ENCODE measurements at places on chromosomes 11 and 22.
A peak's percentile ranks its signal among the peaks of the same experiment; 100 is the strongest.

GRCh38 chr11:64216879-64217278, 9.1 kb downstream of the TRPT1 start:
- no peak for DNase-seq

GRCh38 chr11:85316967-85317366, 310.2 kb downstream of the DLG2 start:
- no peak for DNase-seq

GRCh38 chr11:76704171-76704948, 33.8 kb upstream of the LRRC32 start:
- DNase-seq, result no peak

DNA sequence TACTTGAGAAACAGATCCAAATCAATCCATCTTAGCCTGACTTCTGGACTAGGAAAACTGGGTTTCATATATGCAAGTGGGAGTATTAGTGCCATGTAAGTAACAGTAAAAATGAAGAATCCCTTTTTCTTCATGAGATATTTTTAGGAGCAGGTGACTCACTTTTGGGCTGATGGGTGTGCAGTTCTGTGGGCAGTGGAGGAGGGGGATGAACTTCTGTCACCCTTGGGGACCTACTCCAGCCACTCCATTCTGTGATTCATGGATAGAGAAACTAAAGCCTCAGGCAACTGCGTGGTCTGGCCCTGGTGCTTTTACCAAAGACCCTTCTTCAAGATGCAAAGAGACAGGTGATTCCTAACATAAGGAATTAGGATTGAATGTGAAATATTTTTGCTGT, 208.6 kb upstream of the NARS2 start:
- DNase-seq, result no peak

DNA sequence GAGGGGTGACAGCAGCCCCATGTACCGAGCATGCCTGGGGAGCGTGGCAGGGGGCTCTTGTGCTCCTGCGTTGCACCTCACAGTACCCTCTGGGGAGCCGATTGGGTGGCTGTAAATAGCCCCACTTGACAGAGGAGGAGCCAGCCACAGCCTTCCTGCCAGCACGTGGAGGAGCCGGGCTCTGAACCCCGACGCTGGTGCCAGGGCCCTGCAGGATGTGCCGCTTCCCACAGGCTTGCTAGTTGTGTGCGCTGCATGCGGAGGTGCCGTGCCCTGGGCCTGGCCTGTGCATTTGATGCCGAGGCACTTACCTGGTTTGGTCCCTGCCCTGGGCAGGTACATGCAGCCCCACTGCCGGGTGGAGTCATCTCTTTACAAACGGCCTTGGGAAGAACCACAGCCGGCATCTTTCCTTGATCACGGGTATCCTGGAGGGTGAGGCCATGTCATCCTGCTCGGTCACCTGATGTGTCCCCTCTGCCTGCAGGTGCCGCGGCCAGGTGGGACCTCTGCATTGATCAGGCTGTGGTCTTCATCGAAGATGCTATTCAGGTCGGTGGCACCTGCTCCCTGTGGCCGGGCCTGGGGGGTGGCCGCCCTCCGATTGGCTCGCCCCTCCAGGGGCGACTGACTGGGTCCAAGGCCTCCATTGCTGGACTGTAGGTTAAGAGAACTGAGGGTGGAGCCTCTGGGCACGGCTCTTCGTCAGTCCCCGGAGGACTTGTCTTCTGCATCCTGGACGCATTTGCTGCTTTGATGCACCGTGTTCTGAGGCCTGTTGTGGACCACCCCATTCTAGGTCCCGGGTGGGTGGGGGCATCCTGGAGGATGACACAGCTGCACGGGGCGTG, 5.0 kb downstream of the TPCN2 start:
- DNase-seq, result no peak

DNA sequence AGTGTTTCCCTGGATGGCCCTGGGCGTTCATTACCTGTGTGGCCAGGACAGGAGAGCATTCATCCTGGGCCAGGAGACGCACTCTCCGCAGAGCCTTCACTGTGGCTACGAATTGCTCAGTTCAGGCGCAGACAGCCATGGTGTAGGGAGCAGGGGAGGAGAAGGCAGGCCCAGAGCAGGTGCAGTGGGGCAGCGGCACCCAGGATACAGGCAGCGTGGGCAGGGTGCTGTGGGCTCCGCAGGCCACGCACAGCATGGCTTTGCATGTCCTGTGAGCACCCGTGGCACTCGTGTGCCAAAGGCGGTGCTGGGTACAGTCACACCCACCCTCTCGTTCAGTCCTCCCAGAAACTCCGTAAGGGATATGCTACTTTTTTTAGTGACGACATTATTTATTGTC, 124.2 kb upstream of the B3GAT1 start:
- no peak for DNase-seq

DNA sequence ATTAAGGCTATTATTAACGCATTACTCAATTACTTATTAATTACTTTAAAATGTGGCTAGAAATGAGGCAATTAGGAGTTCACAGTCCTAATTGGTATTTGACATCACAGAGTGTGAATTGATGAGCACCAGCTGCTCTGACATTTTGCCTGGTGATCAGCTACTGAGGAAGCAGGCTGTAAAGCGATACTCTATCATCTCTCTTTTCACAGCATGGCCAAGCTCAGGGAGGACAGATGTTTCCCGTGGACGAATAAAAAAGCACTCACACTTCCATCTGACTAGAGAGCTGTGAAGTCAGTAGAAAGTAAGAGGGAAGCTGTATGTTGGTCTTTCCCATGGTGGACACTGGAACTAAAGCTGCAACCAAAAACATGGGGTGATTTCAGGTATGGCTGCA, 29.1 kb upstream of the SYT9 start:
- no peak for DNase-seq

GRCh38 chr11:100769165-100769564, 82.1 kb downstream of the ARHGAP42 start:
- no peak for DNase-seq

- DNase-seq, result no peak
Observed at GRCh38 chr11:95092549-95093324, 3.1 kb downstream of the ENDOD1 start.

DNA sequence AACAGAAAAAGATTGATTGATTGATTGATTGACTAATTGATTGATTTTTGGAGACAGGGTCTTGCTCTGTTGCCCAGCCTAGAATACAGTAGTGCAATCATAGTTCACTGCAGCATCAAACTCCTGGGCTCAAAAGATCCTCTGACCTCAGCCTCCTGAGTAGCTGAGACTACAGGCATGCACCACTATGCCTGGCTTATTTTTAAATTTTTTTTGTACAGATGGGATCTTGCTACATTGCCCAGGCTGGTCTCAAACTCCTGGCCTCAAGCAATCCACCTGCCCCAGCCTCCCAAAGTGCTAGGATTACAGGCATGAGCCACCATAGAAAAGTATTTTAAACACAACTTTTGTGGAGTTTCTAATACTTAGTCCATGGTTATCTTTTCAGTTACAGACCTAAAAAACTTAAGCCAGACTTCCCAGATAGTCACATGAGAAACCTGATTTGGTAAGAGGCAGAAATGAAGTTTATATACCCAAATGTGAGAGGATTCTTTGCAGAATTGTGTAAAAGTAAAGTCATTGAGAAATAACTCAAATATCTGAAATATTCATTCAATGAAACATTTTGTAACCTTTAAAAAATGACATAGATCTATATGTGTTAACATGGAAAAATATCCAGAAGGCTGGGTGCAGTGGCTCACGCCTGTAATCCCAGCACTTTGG, 186.5 kb downstream of the SWAP70 start:
- no peak for DNase-seq

- DNase-seq, result peak; percentile 72
Observed at GRCh38 chr11:64391839-64392238, 32.9 kb downstream of the RPS6KA4 start.

DNA sequence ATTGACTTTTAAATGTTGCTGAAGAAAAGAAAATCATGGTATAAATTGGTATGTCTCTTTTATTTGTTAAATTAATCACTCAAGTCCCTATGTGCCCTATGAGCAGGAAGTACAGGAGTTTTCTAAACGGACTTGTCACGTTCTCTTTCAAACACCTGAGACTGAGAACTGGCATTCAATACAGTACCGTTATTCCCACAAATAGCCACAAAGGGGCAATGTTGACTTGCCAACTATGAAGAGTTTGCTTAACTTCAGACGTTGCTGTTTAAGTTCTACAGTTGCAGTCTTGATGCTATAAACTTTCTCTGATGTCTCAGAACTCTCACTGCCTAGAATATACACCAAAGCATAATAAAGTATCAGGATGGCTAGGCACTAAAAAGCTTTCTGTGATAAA, 7.6 kb downstream of the OR56A1 start:
- peak; percentile 9 for DNase-seq

- DNase-seq, result no peak
Observed at GRCh38 chr11:38438091-38438490, 1840.1 kb upstream of the RAG2 start.

DNA sequence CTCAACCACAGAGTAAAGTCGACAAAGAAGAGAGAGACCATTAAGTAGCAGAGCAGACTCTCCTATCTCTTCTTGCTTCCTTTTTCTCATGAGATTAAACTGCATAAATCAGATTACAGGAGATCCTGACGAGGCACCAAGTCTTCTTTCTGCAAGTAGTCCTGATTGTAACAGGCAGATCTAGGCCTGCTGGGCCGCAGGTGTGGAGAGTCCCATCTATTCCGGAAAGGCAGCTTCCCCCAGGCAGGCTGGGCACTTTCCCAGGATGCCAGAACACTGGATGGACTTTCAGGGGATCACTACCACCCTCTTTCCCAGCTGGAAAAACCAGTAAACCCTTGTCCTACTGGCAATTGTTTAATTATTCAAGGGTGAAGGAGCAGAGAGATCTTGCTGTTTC, 173.0 kb upstream of the CADM1 start:
- peak; percentile 30 for DNase-seq
